ENCODE measurements at places on chromosomes 2 and 18.

GRCh38 chr2:124983595-124983994, 958.5 kb downstream of the CNTNAP5 start:
- no peak for DNase-seq

GRCh38 chr2:148817210-148817708, 57.8 kb upstream of the KIF5C start:
- DNase-seq = no peak

DNA sequence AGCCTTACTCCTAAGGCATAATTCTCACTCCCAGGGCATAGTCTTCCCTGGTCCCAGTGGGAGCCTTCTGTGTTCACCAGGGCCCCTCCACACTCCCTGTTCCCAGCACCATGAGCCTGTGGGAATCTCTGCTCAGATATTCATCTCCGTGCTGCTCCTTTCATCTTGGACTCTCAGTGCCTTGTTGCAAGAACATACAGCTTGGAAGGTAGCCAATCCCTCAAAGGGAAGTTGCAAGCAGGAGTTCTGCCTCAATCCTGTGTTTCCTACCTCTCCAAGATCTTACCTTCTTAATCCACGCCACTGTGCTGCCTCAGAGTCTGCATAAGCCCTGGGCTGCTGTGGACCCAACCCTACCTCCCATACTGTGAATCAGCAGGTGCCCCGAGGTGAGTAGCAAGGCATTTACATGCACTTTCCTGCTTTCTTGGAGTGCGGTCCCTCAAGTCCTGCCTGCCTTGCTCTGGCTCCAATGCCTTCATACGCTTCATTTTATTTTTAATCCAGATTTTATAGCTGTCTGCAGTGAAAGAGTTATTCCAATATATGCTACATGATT, 413.8 kb upstream of the RAB6C start:
- no peak for DNase-seq

DNA sequence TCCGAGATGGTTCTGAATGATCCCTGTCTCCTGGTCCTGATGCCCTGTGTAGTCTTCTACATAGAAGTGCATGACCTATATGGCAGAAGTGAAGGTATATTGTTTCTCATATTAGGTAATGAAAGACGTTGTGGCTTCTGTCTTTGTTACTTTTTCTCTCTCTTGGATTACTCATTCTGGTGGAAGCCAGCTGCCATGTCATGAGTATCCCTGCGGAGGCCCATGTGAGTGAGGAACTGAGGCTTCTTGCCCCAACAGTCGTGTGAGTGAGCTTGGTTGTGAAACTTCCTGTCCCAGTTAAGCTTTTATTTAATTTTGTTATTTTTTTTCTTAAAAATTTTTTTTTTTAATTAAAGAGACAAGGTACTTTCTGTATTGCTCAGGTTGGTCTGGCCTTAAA, 134.7 kb downstream of the UBR3 start:
- no peak for DNase-seq

DNA sequence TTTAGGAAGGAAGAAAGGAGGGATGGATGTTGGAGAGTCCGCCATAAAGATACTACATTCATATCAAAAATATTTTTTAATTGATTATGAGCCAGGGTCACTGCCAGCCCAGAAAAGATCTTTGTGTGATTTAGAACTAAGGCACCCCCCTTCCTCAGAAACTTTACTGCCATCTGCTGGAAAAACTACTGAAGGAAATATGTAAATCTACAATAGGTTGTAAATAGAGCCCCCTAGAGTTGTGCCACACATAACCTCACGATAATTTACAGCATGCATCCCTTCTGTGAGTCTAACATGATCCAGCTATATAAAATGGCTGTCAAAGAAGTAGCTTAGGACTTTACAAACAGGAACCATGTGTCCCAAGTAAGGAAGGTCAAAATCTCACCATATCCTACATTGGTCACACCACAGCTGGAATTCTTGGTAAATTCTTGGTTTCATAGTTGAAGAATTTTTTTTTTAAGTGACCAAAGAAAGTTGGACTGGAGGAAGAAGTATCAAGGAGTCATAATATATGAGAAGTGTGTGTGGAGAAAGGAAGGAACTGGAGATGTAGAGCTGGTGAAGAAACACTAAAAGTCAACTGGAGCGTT, 152.5 kb downstream of the CYP26B1 start:
- DNase-seq = no peak

DNA sequence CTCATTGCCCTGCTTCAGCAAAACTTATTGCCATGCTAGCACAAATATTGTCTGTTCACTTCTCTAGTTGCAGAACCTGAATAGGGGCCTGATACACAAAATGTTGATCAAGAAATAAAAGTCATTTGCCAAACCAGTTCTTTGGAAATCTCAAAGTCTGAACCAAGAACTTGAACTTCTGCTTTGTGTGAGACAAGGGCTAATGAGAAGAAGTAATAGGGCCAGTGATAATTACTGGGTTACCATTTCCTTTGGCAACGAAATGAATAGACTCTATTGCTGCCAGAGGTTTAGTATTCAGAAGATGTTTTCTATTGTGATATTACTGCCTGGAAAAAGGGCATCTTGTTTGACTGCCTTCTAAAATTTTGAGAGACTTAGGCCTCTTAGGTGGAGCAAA, 35.0 kb downstream of the TMEFF2 start:
- no peak for DNase-seq

DNA sequence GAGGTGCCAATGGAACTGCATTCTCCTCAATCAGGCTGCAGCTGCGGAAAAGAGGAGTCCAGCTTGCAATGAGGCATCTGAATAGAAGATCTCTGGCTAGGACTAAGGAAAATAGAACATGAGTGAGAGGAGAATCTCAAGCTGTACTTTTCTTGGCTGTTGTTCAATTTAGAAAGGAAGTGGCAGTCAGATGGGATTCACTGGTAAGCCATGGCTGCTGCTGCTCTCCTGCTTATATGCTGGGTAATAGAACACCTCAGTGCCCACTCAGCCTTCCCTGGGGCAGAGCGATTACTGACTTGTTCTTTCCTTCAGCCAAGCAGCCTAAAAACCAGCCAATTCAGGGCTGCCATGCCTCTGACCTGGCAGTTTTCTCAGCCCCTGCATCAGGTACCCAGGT, 17.6 kb upstream of the CHST9 start:
- no peak for DNase-seq

- no peak for DNase-seq
Observed at GRCh38 chr2:203122317-203122986, 107.8 kb downstream of the NBEAL1 start.

- no peak for DNase-seq
Observed at GRCh38 chr18:28004606-28005005, 172.3 kb downstream of the CDH2 start.

DNA sequence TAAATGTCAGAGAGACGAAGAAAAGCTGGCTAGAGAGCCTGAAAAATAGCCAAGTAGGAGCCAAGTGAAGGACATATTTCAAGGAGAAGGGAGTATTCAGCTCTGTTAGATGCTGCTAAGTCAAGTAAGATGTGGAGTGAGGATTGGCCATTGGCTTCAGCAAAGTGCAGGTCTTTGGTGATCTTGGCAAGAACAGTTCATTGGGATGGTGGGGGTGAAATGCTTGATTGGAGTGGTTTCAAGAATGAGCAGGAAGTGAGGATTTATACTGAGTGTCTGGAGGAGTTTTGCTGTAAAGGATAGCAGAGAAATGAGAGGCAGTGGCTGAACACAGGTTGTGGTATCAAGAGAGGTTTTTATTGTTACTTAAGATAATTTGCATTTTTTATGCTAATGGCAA, 139.7 kb downstream of the PRPF40A start:
- no peak for DNase-seq
